Left ventricle myocardium inferior (tissue), 1 donor: ENCODE measurements at places on chromosomes 16 and 17. TPM values are rescaled to one million over a fixed set of nuclear protein-coding genes. Genes with fewer than 3 reads are reported as not detected.

The KRTAP1-5 gene
- total RNA-seq, result not detected

The KIAA0753 gene
- 7.0 TPM for total RNA-seq

The SSH2 gene
- 28.6 TPM for total RNA-seq

The STX4 gene
- 43.1 TPM for total RNA-seq

The SOX9 gene
- total RNA-seq, result 15.0 TPM

The GOSR2 gene
- 41.9 TPM for total RNA-seq

The RNF135 gene
- total RNA-seq, result 4.6 TPM

The CD19 gene
- not detected for total RNA-seq

The FBXW10B gene
- 1.0 TPM for total RNA-seq

The ALOX15B gene
- total RNA-seq, result not detected

The MYO15A gene
- 0.25 TPM for total RNA-seq

The C17orf78 gene
- not detected for total RNA-seq

The FBXO39 gene
- not detected for total RNA-seq

The SLC47A1 gene
- 12.9 TPM for total RNA-seq

- no peak for DNase-seq
- peaks cover 7% of the 10 kb centered on the region for H3K4me1 ChIP-seq
- peaks cover 17% of the 10 kb centered on the region for H3K36me3 ChIP-seq
Observed at GRCh38 chr17:63314761-63315160, 131.3 kb downstream of the CYB561 start.

DNA sequence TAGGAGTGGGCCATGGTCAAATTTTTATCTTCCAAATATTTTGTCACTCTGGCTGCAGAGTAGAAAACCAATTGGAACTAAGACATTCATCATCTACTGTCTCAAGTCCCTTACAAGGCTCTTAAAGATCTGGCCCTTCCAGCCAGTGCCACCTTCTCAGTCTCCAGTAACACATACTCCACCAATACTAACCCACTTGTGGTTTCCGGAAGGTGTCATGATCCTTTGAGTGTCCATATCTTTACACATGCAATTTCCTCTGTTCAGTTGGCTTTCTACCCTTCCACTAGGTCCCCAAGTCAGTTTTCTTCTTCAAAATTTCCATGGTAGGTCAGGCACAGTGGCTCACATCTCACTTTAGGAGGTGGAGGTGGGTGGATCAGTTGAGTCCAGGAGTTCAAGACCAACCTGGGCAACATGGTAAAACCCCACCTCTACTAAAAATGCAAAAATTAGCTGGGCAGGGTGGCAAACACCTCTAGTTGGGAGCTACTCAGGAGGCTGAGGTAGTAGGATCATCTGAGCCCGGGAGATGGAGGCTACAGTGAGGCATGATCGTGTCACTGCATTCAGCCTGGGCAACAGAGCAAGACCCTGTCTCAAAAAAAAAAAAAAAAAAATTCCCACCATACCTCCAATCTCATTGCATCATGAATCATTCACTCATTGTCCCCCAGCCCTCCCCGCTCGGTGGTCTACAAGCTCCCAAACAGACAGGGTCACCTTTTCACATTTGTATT lies 6.0 kb upstream of the GRB2 start:
- H3K36me3 ChIP-seq, result no peaks in the 10 kb centered on the region
- no peak overlapping the region for H3K4me3 ChIP-seq
- DNase-seq, result no peak
- H3K27ac ChIP-seq, result no peak overlapping the region
- H3K27me3 ChIP-seq, result no peaks in the 10 kb centered on the region
- peaks cover 12% of the 10 kb centered on the region for H3K4me1 ChIP-seq

- peaks cover 41% of the 10 kb centered on the region for H3K4me1 ChIP-seq
- no peaks in the 10 kb centered on the region for H3K36me3 ChIP-seq
- H3K4me3 ChIP-seq, result no peak overlapping the region
- no peaks in the 10 kb centered on the region for H3K27me3 ChIP-seq
- DNase-seq, result no peak
Observed at GRCh38 chr17:28953444-28954118, 2.3 kb upstream of the PHF12 start.

DNA sequence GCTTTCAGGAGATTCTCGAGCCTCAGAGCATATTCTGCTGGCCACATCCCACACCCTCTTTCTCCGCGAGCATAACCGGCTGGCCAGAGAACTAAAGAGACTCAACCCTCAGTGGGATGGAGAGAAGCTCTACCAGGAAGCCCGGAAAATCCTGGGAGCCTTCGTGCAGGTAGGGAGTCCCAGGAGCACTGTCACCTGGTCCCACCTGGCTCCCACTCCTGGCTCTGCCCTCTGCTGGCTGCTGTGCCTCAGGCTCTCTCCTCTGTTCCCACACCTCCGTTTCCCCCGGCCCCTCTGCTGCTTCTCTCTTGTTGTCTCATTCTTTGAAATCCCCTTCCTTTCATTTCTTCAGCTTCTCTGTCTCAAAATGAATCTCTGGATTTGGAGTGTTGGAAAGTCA lies 16.4 kb downstream of the LPO start:
- H3K36me3 ChIP-seq, result no peaks in the 10 kb centered on the region
- DNase-seq, result no peak
- H3K27me3 ChIP-seq, result peaks cover 99% of the 10 kb centered on the region
- no peak overlapping the region for H3K4me3 ChIP-seq
- no peak overlapping the region for H3K27ac ChIP-seq
- peaks cover 2% of the 10 kb centered on the region for H3K4me1 ChIP-seq

GRCh38 chr16:2468725-2469398 lies 2.2 kb upstream of the NTN3 start:
- H3K4me1 ChIP-seq, result peaks cover 61% of the 10 kb centered on the region
- peak overlapping the region; percentile 74 for H3K4me3 ChIP-seq
- no peak for DNase-seq
- H3K27me3 ChIP-seq, result peaks cover 49% of the 10 kb centered on the region

- peaks cover 29% of the 10 kb centered on the region for H3K36me3 ChIP-seq
- no peak overlapping the region for H3K4me3 ChIP-seq
- H3K27me3 ChIP-seq, result no peaks in the 10 kb centered on the region
- no peak overlapping the region for H3K27ac ChIP-seq
- no peak for DNase-seq
Observed at GRCh38 chr16:27582883-27583282, 32.9 kb downstream of the KATNIP start.

- H3K27me3 ChIP-seq, result no peaks in the 10 kb centered on the region
- no peak for DNase-seq
- H3K4me1 ChIP-seq, result peaks cover 6% of the 10 kb centered on the region
- no peak overlapping the region for H3K4me3 ChIP-seq
- peaks cover 47% of the 10 kb centered on the region for H3K36me3 ChIP-seq
Observed at GRCh38 chr16:85072076-85072860, 40.0 kb downstream of the CIBAR2 start.

DNA sequence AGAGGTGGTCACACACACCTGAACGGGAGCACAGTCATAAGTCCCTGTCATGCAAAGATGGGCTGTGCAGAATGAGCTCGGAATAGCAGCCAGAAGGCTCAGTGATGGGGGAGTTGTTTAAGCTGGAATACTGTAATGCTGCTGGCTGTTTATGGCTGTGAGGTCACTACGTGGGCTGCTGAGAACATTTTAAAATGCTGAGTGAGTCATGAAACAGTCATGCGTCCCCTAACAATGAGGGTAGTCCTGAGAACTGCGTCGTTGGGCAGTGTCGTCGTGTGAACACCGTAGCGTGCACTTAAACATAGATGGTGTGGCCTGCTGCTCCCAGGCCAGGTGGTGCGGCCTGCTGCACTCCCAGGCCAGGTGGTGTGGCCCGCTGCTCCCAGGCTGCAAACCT lies 39.7 kb downstream of the TBCD start:
- peaks cover 24% of the 10 kb centered on the region for H3K4me1 ChIP-seq
- H3K27ac ChIP-seq, result no peak overlapping the region
- DNase-seq, result no peak
- peaks cover 7% of the 10 kb centered on the region for H3K36me3 ChIP-seq
- H3K27me3 ChIP-seq, result no peaks in the 10 kb centered on the region

- no peak overlapping the region for H3K27ac ChIP-seq
- H3K4me1 ChIP-seq, result no peaks in the 10 kb centered on the region
- no peaks in the 10 kb centered on the region for H3K36me3 ChIP-seq
Observed at GRCh38 chr17:10314329-10314728, 58.5 kb downstream of the MYH13 start.

DNA sequence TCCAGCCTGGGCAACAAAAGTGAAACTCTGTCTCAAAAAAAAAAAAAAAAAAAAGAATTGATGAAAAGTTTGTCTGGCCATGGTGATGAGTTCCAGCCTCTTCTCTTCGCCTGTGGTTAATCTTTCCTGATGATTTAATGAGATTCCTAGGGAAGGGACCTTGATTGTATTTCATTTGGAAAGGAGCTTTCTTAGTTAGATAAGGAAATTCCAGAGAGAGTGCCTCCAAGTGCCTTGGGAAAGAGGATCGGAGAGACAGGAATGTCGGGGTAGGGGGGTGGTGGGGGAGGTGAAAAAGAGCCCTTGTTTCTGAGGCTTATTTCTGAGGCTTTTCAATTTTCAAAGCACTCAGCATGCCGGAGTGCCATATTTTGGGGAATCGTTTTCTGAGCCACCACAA lies 93.2 kb upstream of the SIAH1 start:
- no peaks in the 10 kb centered on the region for H3K4me1 ChIP-seq
- H3K27ac ChIP-seq, result no peak overlapping the region
- DNase-seq, result no peak
- no peak overlapping the region for H3K4me3 ChIP-seq
- H3K36me3 ChIP-seq, result no peaks in the 10 kb centered on the region

DNA sequence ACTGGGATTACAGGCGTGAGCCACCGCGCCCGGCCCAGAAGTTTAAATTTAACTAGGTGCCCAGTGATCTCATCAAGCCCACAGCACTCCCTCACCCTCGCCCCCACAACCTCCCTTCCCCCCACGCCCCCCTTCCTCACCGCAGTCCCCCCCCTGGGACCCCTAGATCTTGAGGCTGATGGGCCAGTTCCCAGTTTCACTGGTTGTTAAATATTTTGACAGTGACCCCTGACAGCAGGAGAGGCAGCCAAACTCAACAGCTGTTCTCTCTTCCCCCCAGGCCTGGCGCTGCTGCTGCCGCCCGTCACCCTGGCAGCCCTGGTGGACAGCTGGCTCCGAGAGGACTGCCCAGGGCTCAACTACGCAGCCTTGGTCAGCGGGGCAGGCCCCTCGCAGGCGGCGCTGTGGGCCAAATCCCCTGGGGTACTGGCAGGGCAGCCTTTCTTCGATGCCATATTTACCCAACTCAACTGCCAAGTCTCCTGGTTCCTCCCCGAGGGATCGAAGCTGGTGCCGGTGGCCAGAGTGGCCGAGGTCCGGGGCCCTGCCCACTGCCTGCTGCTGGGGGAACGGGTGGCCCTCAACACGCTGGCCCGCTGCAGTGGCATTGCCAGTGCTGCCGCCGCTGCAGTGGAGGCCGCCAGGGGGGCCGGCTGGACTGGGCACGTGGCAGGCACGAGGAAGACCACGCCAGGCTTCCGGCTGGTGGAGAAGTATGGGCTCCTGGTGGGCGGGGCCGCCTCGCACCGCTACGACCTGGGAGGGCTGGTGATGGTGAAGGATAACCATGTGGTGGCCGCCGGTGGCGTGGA lies 15.6 kb downstream of the QPRT start:
- H3K36me3 ChIP-seq, result no peaks in the 10 kb centered on the region
- H3K27ac ChIP-seq, result no peak overlapping the region
- no peaks in the 10 kb centered on the region for H3K27me3 ChIP-seq
- no peak overlapping the region for H3K4me3 ChIP-seq
- no peaks in the 10 kb centered on the region for H3K4me1 ChIP-seq

GRCh38 chr16:88455610-88456355 lies 2.7 kb downstream of the ZFPM1 start:
- peak overlapping the region; percentile 50 for H3K27ac ChIP-seq
- H3K27me3 ChIP-seq, result no peaks in the 10 kb centered on the region
- DNase-seq, result no peak
- H3K4me3 ChIP-seq, result peak overlapping the region; percentile 76
- H3K36me3 ChIP-seq, result no peaks in the 10 kb centered on the region

GRCh38 chr17:30117675-30118081 lies 1.1 kb downstream of the NSRP1 start:
- H3K36me3 ChIP-seq, result peaks cover 20% of the 10 kb centered on the region
- peaks cover 48% of the 10 kb centered on the region for H3K4me1 ChIP-seq
- DNase-seq, result no peak
- no peaks in the 10 kb centered on the region for H3K27me3 ChIP-seq
- H3K4me3 ChIP-seq, result peak overlapping the region; percentile 78
- peak overlapping the region; percentile 95 for H3K27ac ChIP-seq

- H3K36me3 ChIP-seq, result no peaks in the 10 kb centered on the region
- no peak overlapping the region for H3K4me3 ChIP-seq
- no peaks in the 10 kb centered on the region for H3K27me3 ChIP-seq
- DNase-seq, result no peak
- H3K4me1 ChIP-seq, result no peaks in the 10 kb centered on the region
Observed at GRCh38 chr16:59259074-59259949, 525.2 kb upstream of the GOT2 start.

GRCh38 chr16:77660311-77660710 lies 62.0 kb upstream of the NUDT7 start:
- DNase-seq, result no peak
- no peaks in the 10 kb centered on the region for H3K4me1 ChIP-seq
- H3K4me3 ChIP-seq, result no peak overlapping the region
